A549 treated with AZD2906 at 1 μM for 4 hours (cell line): ENCODE measurements at places on chromosomes 2 and 18. TPM values are rescaled to one million over a fixed set of nuclear protein-coding genes. Genes with fewer than 3 reads are reported as not detected.

GULP1 gene
- total RNA-seq = 23.9 to 38.8 TPM (median 25.8 TPM) in 5 replicates

RANBP2 gene
- total RNA-seq = 19.2 to 29.8 TPM (median 22.8 TPM) in 5 replicates

GCKR gene
- total RNA-seq = 0.10 to 0.42 TPM (median 0.32 TPM) in 5 replicates

ALPP gene
- total RNA-seq = 16.1 to 18.1 TPM (median 16.2 TPM) in 5 replicates

CHRNG gene
- total RNA-seq = not detected in 5 replicates

MYOM1 gene
- total RNA-seq = 0.10 to 0.32 TPM (median 0.13 TPM) in 5 replicates

MERTK gene
- total RNA-seq = 3.0 to 4.3 TPM (median 3.3 TPM) in 5 replicates

PLA2R1 gene
- 1.7 to 2.8 TPM (median 2.3 TPM) in 5 replicates for total RNA-seq

PTPN4 gene
- 12.5 to 18.8 TPM (median 14.0 TPM) in 5 replicates for total RNA-seq

UGT1A6 gene
- 0.72 to 1.1 TPM (median 0.89 TPM) in 5 replicates for total RNA-seq

ATP5MC3 gene
- 374 to 506 TPM (median 495 TPM) in 5 replicates for total RNA-seq

LIPT1 gene
- 2.9 to 4.6 TPM (median 3.4 TPM) in 5 replicates for total RNA-seq

HOXD1 gene
- total RNA-seq = 0.08 to 0.27 TPM (median 0.26 TPM) in 5 replicates

FAM237A gene
- total RNA-seq = not detected in 5 replicates

STK16 gene
- 27.6 to 31.6 TPM (median 29.1 TPM) in 5 replicates for total RNA-seq

SLC4A5 gene
- total RNA-seq = 0.15 to 0.47 TPM (median 0.24 TPM) in 5 replicates

GGCX gene
- total RNA-seq = 40.5 to 44.4 TPM (median 42.6 TPM) in 5 replicates

TEX44 gene
- not detected in 5 replicates for total RNA-seq

GKN2 gene
- total RNA-seq = 1.9 to 3.2 TPM (median 2.5 TPM) in 5 replicates

MC2R gene
- total RNA-seq = not detected in 5 replicates

ANKRD30B gene
- not detected in 5 replicates for total RNA-seq

TCF7L1 gene
- total RNA-seq = 8.3 to 12.0 TPM (median 10.7 TPM) in 5 replicates

CDH2 gene
- total RNA-seq = 35.6 to 54.6 TPM (median 43.0 TPM) in 5 replicates

EML4 gene
- 22.2 to 29.7 TPM (median 24.1 TPM) in 5 replicates for total RNA-seq

ITPRIPL1 gene
- total RNA-seq = not detected in 5 replicates

PLB1 gene
- 1.6 to 2.4 TPM (median 1.9 TPM) in 5 replicates for total RNA-seq

OBSL1 gene
- 18.7 to 23.2 TPM (median 21.6 TPM) in 5 replicates for total RNA-seq

FBXO48 gene
- 0.40 to 0.61 TPM (median 0.56 TPM) in 5 replicates for total RNA-seq
